Naive thymus-derived CD4-positive, alpha-beta T cell (primary cell): ENCODE measurements at places on chromosomes 2 and 18. TPM values are rescaled to one million over a fixed set of nuclear protein-coding genes. Genes with fewer than 3 reads are reported as not detected.

GRCh38 chr2:151260573-151261230 lies 961 bp downstream of the RBM43 start:
- no peaks in the 10 kb centered on the region for H3K4me1 ChIP-seq
- no peaks in the 10 kb centered on the region for H3K27me3 ChIP-seq
- no peaks in the 10 kb centered on the region for H3K36me3 ChIP-seq
- peak; percentile 25 for DNase-seq
- H3K4me3 ChIP-seq: peak overlapping the region; percentile 87

DNA sequence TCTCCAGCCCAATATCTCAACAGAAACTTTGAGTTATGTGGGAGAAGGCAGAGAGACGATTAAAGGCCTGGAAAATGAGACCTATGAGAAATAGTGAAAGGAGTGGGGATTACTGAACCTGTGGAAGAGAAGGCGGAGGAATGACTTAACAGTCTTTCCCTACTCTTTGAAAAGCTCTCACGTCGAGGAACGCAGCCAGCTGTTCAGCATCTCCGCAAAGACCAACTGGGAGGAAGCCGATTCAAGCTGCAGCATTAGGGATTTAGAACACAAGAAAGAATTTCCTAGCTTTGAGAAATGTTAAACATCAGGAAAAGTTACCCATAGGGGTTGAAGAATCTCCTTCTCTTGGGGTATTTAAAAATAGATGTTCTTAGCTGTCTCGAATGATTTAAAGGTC lies 233.2 kb upstream of the PARD3B start:
- no peak overlapping the region for H3K4me3 ChIP-seq
- no peaks in the 10 kb centered on the region for H3K36me3 ChIP-seq
- no peaks in the 10 kb centered on the region for H3K4me1 ChIP-seq
- no peaks in the 10 kb centered on the region for H3K27me3 ChIP-seq

DNA sequence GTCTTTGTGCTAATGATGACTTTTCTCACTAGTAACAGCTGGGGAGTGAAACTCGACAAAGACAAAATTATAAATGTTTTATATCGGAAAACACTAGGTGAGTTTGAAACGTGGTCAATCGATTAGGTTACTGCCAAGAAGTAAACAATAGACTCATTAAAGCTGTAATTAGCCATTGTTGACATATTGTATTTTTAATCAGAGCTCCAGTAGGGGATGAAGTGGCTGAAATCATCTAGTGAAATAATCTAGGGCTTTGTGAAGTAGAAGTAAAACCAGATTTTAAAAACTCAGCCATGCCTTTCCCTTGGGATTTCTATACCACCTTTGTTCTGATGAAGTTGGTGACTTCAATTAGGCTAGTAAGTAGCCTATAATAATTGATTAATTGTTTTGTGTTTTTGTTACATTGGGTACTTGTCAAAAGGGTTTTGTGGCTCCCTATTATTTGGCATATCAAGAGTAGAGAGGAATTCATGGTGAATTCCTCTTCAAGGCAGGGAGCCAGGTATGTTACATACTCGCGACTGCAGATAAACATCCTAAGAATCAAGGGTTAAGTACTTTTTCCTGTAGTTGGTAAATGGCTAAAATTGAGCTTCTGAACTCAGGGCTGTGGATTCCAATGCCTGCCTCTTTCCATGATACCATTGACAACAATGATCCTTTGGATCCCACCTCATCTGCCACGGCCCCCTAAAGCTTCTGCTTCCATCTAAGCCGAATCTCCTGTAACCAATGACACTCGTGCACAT lies 31.6 kb downstream of the RAB27B start:
- H3K4me3 ChIP-seq: no peak overlapping the region
- no peak overlapping the region for H3K27ac ChIP-seq
- no peaks in the 10 kb centered on the region for H3K36me3 ChIP-seq
- H3K4me1 ChIP-seq: no peaks in the 10 kb centered on the region

DNA sequence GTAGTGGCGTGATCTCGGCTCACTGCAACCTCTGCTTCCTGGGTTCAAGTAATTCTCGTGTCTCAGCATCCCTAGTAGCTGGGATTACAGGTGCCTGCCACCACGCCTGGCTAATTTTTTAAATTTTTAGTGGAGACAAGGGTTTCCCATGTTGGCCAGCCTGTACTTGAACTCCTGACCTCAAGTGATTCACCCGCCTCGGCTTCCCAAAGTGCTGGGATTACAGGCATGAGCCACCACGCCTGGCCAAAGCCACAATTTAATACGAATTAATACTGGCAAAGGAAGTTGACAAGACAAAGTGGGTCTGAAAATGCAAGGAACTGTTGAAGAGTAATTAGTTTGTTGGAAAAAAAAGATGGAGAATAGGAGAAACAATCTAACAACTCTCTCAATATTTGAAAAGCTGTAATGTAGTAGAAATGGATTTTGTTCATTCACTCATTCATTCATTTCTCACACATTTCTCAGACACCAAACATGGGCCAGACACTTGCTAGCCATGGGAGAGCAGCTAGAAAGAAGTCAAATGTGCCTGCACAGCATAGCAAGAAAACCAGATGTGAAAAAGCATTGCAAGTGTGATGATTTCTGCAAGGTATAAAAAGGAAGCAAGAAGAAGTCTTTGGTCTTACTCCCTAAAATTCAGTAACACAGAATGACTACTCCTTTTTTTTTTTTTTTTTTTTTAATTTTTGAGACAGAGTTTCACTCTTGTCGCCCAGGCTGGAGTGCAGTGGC lies 39.4 kb upstream of the ATL2 start:
- no peak overlapping the region for H3K27ac ChIP-seq
- no peaks in the 10 kb centered on the region for H3K27me3 ChIP-seq
- no peak for DNase-seq
- no peak overlapping the region for H3K4me3 ChIP-seq
- H3K36me3 ChIP-seq: no peaks in the 10 kb centered on the region

Gene VAMP8
- 312 TPM for polyA plus RNA-seq

Gene CPLX4
- polyA plus RNA-seq: not detected
